T-helper 2 cell treated with Interferon-gamma antibody and Interleukin-4, amounts not matched to agents 5 μg/mL and 100 μg/mL, for 36 hours (primary cell): ENCODE measurements at places on chromosomes 3 and 15.

DNA sequence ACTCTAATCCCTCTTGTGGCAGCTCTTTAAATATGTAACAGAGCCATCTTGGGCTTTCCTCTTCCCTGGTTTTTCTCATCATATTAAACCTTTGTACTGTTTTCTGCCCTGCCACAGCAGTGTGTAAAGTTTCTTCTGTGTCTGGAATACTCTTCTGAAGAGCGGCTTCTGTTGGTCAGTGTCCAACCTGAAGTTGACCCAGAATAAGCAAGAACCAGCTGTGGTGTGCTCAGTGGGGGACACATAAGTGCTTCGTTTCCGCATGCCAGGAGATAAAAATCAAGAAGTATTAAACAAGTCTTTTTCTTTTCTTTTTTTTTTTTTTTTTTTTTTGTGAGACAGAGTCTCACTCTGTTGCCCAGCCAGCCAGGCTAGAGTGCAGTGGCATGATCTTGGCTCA, 173.2 kb upstream of the CHRM5 start:
- H3K27ac ChIP-seq, result no peak overlapping the region
- H3K36me3 ChIP-seq, result no peaks in the 10 kb centered on the region
- no peak for DNase-seq
- no peaks in the 10 kb centered on the region for H3K4me1 ChIP-seq

- peaks cover under 1% of the 10 kb centered on the region for H3K27me3 ChIP-seq
- H3K27ac ChIP-seq, result peak overlapping the region; percentile 81
- H3K36me3 ChIP-seq, result no peaks in the 10 kb centered on the region
Observed at GRCh38 chr3:53269888-53270880, 14.4 kb upstream of the TKT start.

GRCh38 chr3:125214738-125215137, 2.2 kb upstream of the SLC12A8 start:
- no peak overlapping the region for H3K4me3 ChIP-seq
- peaks cover 9% of the 10 kb centered on the region for H3K4me1 ChIP-seq
- peak overlapping the region; percentile 2 for H3K27ac ChIP-seq
- no peaks in the 10 kb centered on the region for H3K36me3 ChIP-seq

DNA sequence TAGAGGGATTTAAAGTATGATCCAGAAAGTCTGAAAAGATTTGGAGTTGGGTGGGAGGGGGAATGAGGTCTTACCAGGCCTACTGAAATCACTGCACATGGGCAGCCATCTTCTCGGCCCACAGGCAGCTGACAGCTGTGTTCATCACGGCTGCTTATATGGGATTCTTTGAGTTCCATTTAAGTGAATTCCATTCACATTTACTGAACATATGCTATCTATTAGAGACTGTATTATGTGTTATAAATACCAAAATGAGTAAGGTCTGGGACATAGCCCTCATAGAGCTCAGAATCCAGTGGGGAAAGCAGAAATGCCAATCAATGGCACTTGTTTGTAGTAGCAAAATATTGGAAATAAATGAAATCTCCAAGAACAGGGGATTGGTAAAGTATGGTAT, 91.1 kb downstream of the TRIM42 start:
- no peak for DNase-seq
- no peaks in the 10 kb centered on the region for H3K36me3 ChIP-seq
- H3K4me3 ChIP-seq, result no peak overlapping the region
- no peak overlapping the region for H3K27ac ChIP-seq
- H3K4me1 ChIP-seq, result peaks cover 8% of the 10 kb centered on the region

GRCh38 chr3:180538493-180538892, 63.5 kb upstream of the TTC14 start:
- no peaks in the 10 kb centered on the region for H3K27me3 ChIP-seq
- H3K36me3 ChIP-seq, result no peaks in the 10 kb centered on the region
- H3K27ac ChIP-seq, result no peak overlapping the region
- no peaks in the 10 kb centered on the region for H3K4me1 ChIP-seq
- H3K4me3 ChIP-seq, result no peak overlapping the region
- DNase-seq, result no peak

- peaks cover 55% of the 10 kb centered on the region for H3K4me1 ChIP-seq
- H3K4me3 ChIP-seq, result peak overlapping the region; percentile 68
- H3K27ac ChIP-seq, result peak overlapping the region; percentile 83
- no peak for DNase-seq
- peaks cover 65% of the 10 kb centered on the region for H3K36me3 ChIP-seq
Observed at GRCh38 chr3:16468002-16468335, 45.5 kb downstream of the RFTN1 start.

DNA sequence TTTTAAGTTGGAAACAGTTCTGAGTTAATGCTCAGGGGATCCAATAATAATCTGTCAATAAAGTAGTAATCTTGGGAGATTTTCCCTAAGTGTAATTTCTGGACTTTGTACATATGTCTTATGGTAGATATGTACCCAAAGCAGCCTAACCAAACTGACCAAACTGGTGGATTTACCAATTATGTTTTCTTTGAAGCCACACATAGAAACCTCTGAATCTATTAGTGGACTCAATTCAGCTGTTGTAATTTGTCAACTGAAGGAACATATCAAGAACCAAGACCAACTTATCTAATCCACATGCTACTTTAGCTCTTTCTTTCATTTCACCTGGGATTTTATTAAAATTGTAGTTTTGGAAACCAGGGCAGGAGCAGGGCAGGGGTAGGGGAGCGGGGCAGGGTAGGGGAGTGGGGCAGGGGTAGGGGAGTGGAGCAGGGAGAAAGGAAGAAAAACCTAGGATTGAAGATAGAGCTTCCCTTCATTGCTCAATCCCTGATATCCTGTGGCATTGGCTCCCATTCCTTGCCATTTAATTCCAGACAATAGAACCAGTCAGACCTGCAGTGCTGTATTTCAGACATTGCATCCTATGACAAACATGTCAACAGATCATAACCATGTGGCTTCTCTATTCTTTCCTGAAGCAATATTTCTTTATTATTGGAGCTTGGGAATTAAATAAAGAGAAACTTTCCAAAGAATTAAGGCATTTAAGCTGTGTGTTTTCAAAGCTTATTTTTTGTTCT, 101.8 kb downstream of the NFKBIZ start:
- peaks cover 13% of the 10 kb centered on the region for H3K27me3 ChIP-seq
- no peak overlapping the region for H3K4me3 ChIP-seq
- no peak overlapping the region for H3K27ac ChIP-seq
- H3K36me3 ChIP-seq, result no peaks in the 10 kb centered on the region
- peaks cover 6% of the 10 kb centered on the region for H3K4me1 ChIP-seq
- DNase-seq, result no peak

GRCh38 chr3:114363554-114364202, 69.8 kb downstream of the TIGIT start:
- H3K27ac ChIP-seq, result no peak overlapping the region
- H3K27me3 ChIP-seq, result no peaks in the 10 kb centered on the region
- H3K36me3 ChIP-seq, result no peaks in the 10 kb centered on the region

- no peak overlapping the region for H3K4me3 ChIP-seq
- peaks cover 38% of the 10 kb centered on the region for H3K36me3 ChIP-seq
- H3K27ac ChIP-seq, result no peak overlapping the region
- H3K27me3 ChIP-seq, result no peaks in the 10 kb centered on the region
- H3K4me1 ChIP-seq, result peaks cover 2% of the 10 kb centered on the region
- no peak for DNase-seq
Observed at GRCh38 chr3:190548031-190548656, 34.3 kb downstream of the IL1RAP start.

- no peaks in the 10 kb centered on the region for H3K4me1 ChIP-seq
- no peak for DNase-seq
- H3K4me3 ChIP-seq, result no peak overlapping the region
- no peak overlapping the region for H3K27ac ChIP-seq
- peaks cover 18% of the 10 kb centered on the region for H3K36me3 ChIP-seq
- H3K27me3 ChIP-seq, result no peaks in the 10 kb centered on the region
Observed at GRCh38 chr3:36833160-36833814, 68.9 kb upstream of the DCLK3 start.

- no peak overlapping the region for H3K27ac ChIP-seq
- no peak for DNase-seq
- peaks cover 56% of the 10 kb centered on the region for H3K36me3 ChIP-seq
- H3K4me3 ChIP-seq, result no peak overlapping the region
- no peaks in the 10 kb centered on the region for H3K27me3 ChIP-seq
Observed at GRCh38 chr15:60376677-60377095, 21.1 kb downstream of the ANXA2 start.

GRCh38 chr15:25186906-25187645, 232.3 kb downstream of the SNRPN start:
- DNase-seq, result no peak
- H3K27me3 ChIP-seq, result no peaks in the 10 kb centered on the region
- no peak overlapping the region for H3K27ac ChIP-seq
- no peaks in the 10 kb centered on the region for H3K4me1 ChIP-seq

- peak; percentile 96 for DNase-seq
- peaks cover 42% of the 10 kb centered on the region for H3K4me1 ChIP-seq
- H3K36me3 ChIP-seq, result peaks cover 31% of the 10 kb centered on the region
- H3K27me3 ChIP-seq, result no peaks in the 10 kb centered on the region
Observed at GRCh38 chr15:90387534-90388461, at the start of gene IQGAP1. Gene IQGAP1 (plus strand): TSS chr15:90388242. CDS start chr15:90388342, 100 bp downstream.

DNA sequence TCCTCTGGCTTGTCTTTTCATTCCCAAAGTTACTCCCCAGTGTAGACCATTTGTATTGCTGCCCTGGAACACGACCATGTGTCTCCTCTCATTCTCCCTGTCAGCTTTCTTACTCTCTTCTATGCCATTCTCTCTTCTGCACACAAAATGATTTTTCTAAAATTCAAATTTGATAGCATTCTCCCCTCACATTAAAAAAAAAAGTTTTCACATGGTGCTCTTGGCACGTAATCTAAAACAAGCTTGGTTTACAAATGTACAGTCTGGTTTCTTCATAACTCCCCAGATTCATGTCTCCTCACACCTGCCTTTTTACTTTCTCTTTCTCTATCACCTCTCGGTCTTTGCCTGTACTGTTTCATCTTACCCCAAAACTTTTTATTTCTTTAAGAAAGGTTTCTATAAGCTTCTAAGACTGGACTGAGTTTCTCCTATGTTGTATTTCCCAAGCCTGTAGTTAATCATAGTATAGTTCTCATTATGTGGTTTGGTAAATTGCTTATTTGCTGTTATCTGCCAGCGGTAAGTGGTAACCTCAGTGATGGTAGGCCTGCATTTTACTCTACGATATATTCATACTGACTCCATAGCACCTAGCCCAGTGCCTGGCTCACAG, 31.2 kb downstream of the BCHE start:
- no peak overlapping the region for H3K4me3 ChIP-seq
- no peaks in the 10 kb centered on the region for H3K27me3 ChIP-seq
- no peaks in the 10 kb centered on the region for H3K4me1 ChIP-seq
- no peak for DNase-seq
- no peaks in the 10 kb centered on the region for H3K36me3 ChIP-seq

DNA sequence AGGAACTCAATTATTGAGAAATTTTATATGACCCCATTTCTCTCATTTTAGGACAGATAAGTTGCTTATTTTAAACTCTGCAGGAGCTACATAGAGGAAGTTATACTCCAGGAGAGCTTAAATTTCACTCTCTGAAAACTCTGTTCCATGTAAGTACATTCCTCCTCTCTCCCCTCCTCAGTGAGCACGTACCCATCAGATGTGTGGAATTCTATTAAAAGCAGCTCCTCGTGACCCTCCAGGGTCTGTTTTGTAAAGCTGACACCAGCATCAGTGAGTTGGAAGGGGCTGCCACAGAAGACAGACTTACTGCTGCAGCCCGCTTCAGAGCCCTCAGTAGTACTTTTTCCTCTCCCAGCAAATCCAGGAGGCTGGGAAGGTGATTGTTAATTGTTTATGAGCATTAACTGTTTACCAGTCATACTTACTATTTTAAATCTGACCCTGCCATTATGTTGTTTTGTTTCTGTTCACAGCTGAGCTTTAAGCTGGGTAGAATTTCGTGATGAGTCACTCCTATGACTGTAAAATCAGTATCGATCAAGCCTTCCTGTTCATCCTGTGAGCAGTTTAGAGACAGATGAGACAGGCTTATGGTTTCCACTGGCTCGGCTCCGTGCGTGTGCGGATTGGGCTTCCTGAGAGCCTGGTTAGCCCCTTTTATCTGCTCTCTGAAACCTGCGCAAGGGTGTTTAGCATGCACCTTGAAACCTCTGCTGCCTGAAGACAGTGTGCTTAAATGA, 20.4 kb downstream of the IGF1R start:
- DNase-seq, result peak; percentile 67
- H3K36me3 ChIP-seq, result no peaks in the 10 kb centered on the region
- no peaks in the 10 kb centered on the region for H3K27me3 ChIP-seq
- peaks cover 43% of the 10 kb centered on the region for H3K4me1 ChIP-seq
- peak overlapping the region; percentile 60 for H3K27ac ChIP-seq

- H3K27me3 ChIP-seq, result no peaks in the 10 kb centered on the region
- no peak for DNase-seq
- H3K27ac ChIP-seq, result no peak overlapping the region
- H3K4me3 ChIP-seq, result no peak overlapping the region
- no peaks in the 10 kb centered on the region for H3K4me1 ChIP-seq
Observed at GRCh38 chr3:73298243-73299183, 237.1 kb downstream of the EBLN2 start.

- H3K4me1 ChIP-seq, result peaks cover 31% of the 10 kb centered on the region
- no peak overlapping the region for H3K27ac ChIP-seq
- peaks cover 2% of the 10 kb centered on the region for H3K36me3 ChIP-seq
- no peak for DNase-seq
- no peaks in the 10 kb centered on the region for H3K27me3 ChIP-seq
- no peak overlapping the region for H3K4me3 ChIP-seq
Observed at GRCh38 chr3:72395776-72396311, 452.4 kb downstream of the SHQ1 start.

- peak overlapping the region; percentile 40 for H3K4me3 ChIP-seq
- H3K27me3 ChIP-seq, result peaks cover 69% of the 10 kb centered on the region
- no peak overlapping the region for H3K27ac ChIP-seq
- DNase-seq, result no peak
Observed at GRCh38 chr3:155745795-155746550, 1.1 kb upstream of the PLCH1 start.

DNA sequence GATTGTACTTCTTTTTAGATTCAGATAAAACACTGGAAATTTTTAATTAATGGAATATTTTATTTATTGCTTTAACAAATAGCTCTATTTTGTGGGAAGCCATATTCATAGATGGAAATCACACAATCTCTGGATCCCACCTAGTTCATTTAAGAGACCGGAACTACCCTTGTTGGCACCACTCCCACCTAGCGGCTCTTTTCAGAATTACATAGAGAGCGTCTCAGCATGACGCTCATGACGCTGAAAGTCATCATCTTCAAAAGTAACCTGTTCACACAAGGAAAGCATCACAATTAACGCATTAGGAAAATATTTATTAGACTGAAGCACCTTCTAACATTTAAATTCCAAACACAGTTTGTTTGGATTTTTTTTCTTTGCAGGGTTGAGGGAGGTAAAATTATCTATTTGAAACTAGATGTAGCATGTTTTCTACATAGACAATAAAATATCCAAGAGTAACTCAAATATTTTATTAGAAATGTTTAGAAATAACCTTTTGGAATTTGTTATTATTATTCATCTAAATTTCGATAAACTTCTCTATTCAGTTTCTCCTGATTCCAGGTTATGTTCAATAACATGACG, 214.9 kb upstream of the ARRDC4 start:
- no peaks in the 10 kb centered on the region for H3K27me3 ChIP-seq
- no peak overlapping the region for H3K27ac ChIP-seq
- no peaks in the 10 kb centered on the region for H3K36me3 ChIP-seq
- H3K4me1 ChIP-seq, result no peaks in the 10 kb centered on the region

DNA sequence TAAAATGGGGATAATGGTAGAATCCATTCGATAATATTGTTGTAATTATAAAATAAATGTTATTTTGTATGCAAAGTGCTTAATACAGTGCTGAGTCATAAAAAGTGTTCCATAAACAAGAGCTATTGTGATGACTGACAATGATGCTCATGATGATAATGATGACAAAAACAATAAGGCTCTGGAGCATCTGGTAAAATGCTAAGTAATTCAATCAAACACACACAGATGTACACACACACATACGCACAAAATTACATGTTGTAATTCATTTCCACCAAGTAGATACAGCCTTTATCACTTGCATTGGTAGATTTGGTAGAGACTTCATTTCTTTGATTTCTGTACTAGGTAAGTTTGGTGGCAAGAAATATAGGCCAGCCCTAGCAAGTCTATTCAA, 163.8 kb downstream of the FHIT start:
- no peak for DNase-seq
- no peaks in the 10 kb centered on the region for H3K36me3 ChIP-seq
- no peak overlapping the region for H3K4me3 ChIP-seq
- no peaks in the 10 kb centered on the region for H3K4me1 ChIP-seq
- H3K27me3 ChIP-seq, result peaks cover 3% of the 10 kb centered on the region
